Central memory CD8-positive, alpha-beta T cell (primary cell): ENCODE measurements at places on chromosomes 3 and 15.

DNA sequence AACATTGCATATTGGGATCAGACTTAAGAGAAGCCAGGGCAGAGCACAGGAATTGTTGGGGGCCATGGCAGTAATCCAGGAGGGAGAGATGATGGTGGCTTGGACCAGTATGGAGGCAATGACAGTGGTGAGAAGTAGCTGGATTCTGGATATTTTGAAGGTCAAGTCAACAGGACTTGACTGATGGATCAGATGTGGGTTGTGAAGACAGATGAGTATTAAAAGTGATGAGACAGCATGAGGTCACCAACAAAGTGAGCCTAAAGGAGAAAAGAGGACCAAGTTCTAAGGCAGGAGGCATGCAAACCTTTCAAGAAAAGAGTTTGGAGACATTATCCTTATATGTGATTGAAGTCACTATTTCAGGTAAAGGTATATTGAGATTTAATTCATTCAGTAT is 56.6 kb upstream of the TIPARP start:
- no peaks in the 10 kb centered on the region for H3K36me3 ChIP-seq
- no peak overlapping the region for H3K27ac ChIP-seq
- no peak for DNase-seq

GRCh38 chr3:14234251-14235002 is 55.8 kb downstream of the LSM3 start:
- no peak overlapping the region for H3K4me3 ChIP-seq
- no peak overlapping the region for H3K27ac ChIP-seq
- peaks cover 58% of the 10 kb centered on the region for H3K27me3 ChIP-seq
- no peaks in the 10 kb centered on the region for H3K4me1 ChIP-seq

DNA sequence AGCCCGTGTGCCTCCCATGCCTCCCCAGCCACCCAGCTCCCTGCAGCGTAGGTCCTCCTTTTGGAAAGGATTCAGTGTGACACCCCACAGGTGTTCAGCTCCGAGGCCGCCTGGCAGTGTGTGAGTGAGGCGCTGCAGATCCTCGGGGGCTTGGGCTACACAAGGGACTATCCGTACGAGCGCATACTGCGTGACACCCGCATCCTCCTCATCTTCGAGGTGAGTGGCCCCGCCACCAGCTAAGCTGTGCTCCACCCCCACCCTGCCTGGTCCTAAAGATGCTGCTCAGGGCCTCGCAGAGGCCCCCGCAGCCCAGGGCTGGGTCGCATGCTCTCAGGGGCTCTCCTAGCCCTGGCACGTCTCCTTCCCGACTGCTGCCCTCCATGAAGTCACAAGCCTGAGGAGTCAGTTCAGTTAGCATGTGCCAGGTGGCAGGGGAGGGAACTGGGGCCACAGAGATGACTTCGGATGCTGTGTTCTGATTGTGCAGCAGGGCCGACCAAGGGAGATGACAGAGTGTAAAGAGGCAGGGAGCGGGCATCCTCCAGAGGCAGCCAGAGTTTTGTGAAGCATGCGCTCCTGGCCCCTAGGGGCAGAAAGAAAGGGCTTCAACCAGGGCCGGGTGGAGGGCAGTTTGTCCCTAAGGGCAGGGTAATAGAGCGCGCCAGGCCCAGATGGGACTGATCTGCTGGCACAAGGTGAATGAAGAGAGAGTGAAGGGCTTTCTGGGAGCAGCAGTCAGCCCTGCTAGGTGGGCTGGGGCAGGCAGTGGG is 26.8 kb downstream of the ACAD9 start:
- no peaks in the 10 kb centered on the region for H3K4me1 ChIP-seq
- no peak overlapping the region for H3K4me3 ChIP-seq
- H3K27ac ChIP-seq, result peak overlapping the region; percentile 30
- peaks cover 35% of the 10 kb centered on the region for H3K36me3 ChIP-seq
- no peaks in the 10 kb centered on the region for H3K27me3 ChIP-seq

DNA sequence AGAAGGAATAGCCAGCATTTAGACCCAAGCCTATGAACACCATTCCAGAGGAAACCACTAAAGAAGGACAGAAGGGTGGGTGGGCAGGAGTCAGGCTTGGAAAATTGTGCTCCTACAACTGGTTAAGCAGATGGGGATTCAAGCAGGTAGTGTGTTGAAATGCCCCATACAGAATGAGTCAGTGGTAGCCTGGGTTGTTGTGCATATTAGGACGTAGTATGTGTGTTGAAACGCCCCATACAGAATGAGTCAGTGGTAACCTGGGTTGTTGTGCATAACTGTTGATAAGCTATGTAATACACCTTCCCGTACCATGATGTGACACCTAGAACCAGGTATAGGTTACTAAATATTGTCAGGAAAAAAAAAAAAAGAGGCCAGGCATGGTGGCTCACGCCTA is 34.0 kb downstream of the MINDY4B start:
- DNase-seq, result no peak
- H3K27me3 ChIP-seq, result peaks cover 18% of the 10 kb centered on the region
- no peak overlapping the region for H3K4me3 ChIP-seq
- no peak overlapping the region for H3K27ac ChIP-seq

- peaks cover 27% of the 10 kb centered on the region for H3K4me1 ChIP-seq
- peak within 1 kb of the TSS; percentile 99 for H3K27ac ChIP-seq
- DNase-seq, result peak; percentile 19
- H3K4me3 ChIP-seq, result peak within 1 kb of the TSS; percentile 86
These were observed at the start of the genes CCR5AS and CCRL2 for GRCh38 chr3:46406788-46407611. Gene CCR5AS, minus strand, starts transcription at chr3:46407066. Gene CCRL2, plus strand, starts transcription at chr3:46407259. Its CDS starts 821 bp downstream, at chr3:46408080.

DNA sequence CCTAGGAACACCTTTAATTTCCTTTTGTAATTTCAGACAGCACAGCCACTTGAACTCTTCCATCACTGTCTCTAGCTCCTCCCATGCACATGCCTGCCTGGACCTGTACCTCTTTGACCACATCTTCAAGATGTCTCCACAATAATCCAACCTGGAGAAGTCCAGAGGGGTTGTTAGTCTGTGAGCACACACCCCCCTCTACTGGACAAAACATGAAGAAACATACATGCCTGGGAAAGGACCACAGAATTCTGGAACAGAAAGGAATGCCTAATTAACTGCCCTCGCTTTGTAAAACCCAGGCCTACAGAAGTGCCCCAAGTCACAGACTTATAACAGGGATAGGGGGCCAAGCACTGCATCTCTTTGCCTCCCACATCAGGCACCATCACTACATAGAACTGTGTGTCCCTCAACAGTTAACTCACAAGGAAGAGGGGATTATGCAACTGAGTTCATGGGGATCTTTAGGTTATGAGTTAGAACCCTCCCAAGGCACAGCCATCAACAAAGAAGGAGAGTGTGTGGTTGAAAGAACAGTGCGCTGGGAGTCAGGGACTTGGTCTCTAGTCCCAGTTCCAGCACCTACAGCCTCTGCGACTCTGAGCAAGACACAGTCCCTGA is 61.7 kb downstream of the FMN1 start:
- H3K4me1 ChIP-seq, result peaks cover 5% of the 10 kb centered on the region
- H3K36me3 ChIP-seq, result no peaks in the 10 kb centered on the region

- DNase-seq, result no peak
- no peak overlapping the region for H3K27ac ChIP-seq
- H3K36me3 ChIP-seq, result no peaks in the 10 kb centered on the region
- H3K4me3 ChIP-seq, result no peak overlapping the region
- H3K4me1 ChIP-seq, result no peaks in the 10 kb centered on the region
- H3K27me3 ChIP-seq, result no peaks in the 10 kb centered on the region
These were observed 162.5 kb downstream of the CADPS start for GRCh38 chr3:62712746-62713145.

- H3K27ac ChIP-seq, result no peak overlapping the region
- no peaks in the 10 kb centered on the region for H3K4me1 ChIP-seq
- DNase-seq, result no peak
- peaks cover 33% of the 10 kb centered on the region for H3K36me3 ChIP-seq
These were observed 12.3 kb downstream of the POGLUT1 start for GRCh38 chr3:119481079-119481478.

DNA sequence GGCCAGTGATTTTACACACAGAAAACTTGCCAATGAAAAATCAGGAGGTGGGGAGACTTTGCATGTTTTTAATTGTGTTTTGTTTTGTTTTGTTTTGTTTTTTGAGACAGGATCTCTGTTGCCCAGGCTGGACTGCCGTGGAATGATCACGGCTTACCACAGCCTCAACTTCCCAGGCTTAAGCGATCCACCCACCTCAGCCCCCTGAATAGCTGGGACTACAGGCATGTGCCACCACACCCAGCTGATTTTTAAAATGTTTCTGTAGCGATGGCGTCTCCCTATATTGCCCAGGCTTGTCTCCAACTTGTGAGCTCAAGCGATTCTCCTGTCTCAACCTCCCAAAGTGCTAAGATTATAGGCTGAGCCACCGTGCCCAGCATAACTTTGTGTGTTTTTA is 46.0 kb downstream of the MEIS2 start:
- no peak for DNase-seq
- no peak overlapping the region for H3K27ac ChIP-seq
- no peak overlapping the region for H3K4me3 ChIP-seq
- no peaks in the 10 kb centered on the region for H3K4me1 ChIP-seq
- no peaks in the 10 kb centered on the region for H3K36me3 ChIP-seq

DNA sequence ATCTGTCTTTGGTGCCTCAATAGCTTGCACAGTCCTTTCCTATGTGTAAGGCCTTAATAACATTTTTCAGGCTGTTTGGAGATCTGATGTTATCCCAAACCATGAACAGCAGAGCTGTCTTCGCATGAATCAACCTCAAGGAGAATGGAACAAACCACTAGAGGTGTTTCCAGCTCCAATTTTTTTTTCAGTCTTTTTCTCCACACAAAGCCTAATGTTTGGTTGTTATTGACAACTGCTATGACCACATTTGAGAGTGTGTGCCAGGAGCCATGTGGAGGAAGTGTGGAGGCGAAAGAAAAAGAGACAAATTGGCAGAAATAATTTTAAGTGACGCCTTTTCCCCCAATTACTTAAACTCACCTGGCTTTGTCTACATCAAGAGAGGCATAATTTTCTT is 38.7 kb downstream of the RTP4 start:
- DNase-seq, result no peak
- H3K27me3 ChIP-seq, result peaks cover 68% of the 10 kb centered on the region
- H3K27ac ChIP-seq, result no peak overlapping the region

DNA sequence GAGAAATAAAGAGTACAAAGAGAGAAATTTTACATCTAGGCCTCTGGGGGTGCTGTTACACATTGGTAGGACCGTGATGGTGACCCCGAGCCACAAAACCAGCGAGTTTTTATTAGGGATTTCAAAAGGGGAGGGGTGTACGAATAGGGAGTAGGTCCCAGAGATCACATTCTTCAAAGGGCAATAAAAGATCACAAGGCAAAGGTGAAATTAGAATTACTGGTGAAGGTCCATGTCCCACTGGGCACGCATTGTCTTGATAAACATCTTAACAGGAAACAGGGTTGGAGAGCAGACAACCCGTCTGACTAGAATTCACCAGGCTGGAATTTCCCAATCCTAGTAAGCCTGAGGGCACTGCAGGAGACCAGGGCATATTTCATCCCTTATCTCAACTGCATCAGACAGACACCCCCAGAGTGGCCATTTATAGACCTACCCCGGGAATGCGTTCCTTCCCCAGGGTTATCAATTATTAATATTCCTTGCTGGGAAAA is 4.3 kb downstream of the IRAK2 start:
- H3K4me1 ChIP-seq, result peaks cover 7% of the 10 kb centered on the region
- H3K27ac ChIP-seq, result peak overlapping the region; percentile 71
- H3K36me3 ChIP-seq, result peaks cover 4% of the 10 kb centered on the region
- DNase-seq, result no peak
- H3K27me3 ChIP-seq, result no peaks in the 10 kb centered on the region

- no peak for DNase-seq
- H3K27me3 ChIP-seq, result peaks cover 39% of the 10 kb centered on the region
- no peak overlapping the region for H3K4me3 ChIP-seq
- no peaks in the 10 kb centered on the region for H3K4me1 ChIP-seq
- H3K36me3 ChIP-seq, result peaks cover 1% of the 10 kb centered on the region
- H3K27ac ChIP-seq, result no peak overlapping the region
These were observed 51.6 kb downstream of the CHDH start for GRCh38 chr3:53794597-53794996.

DNA sequence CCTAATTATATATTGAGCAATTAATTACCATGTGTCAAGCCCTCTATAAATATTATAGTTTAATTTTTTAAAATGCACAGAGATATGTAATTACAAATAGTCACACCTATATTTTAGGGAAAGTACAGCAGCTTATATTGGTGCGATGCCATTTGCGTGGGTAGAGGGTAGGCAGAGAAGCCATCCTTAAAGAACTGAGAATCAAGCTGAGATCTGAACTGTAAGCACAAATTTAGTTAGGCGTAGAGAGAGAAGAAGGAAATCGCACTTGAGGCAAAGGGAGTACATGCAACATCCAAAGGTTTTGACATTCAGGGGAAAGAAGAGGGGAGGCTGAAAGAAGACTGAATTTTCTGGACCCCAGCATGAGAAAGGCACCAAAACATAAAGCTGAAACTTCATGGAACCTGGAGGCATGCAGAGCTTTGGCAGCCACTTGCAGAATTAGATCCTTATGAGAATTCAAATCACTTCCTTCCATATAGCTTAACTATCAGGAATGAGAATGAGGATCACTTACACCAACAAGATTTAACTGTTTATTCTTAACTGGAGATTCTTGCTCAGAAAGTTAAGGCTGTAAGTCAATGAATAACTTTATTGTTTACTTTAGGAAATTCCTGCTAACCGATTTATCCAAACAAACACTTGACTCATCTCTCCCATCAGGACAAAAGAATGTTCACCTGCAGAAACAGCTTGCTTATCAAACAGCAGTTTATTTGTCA is 114.3 kb downstream of the TGFBR2 start:
- no peak overlapping the region for H3K4me3 ChIP-seq
- H3K4me1 ChIP-seq, result no peaks in the 10 kb centered on the region
- H3K36me3 ChIP-seq, result no peaks in the 10 kb centered on the region

- no peaks in the 10 kb centered on the region for H3K27me3 ChIP-seq
- no peak overlapping the region for H3K4me3 ChIP-seq
- H3K36me3 ChIP-seq, result no peaks in the 10 kb centered on the region
- no peak for DNase-seq
- H3K27ac ChIP-seq, result no peak overlapping the region
These were observed 844.3 kb upstream of the SEMA6D start for GRCh38 chr15:46872981-46873330.

DNA sequence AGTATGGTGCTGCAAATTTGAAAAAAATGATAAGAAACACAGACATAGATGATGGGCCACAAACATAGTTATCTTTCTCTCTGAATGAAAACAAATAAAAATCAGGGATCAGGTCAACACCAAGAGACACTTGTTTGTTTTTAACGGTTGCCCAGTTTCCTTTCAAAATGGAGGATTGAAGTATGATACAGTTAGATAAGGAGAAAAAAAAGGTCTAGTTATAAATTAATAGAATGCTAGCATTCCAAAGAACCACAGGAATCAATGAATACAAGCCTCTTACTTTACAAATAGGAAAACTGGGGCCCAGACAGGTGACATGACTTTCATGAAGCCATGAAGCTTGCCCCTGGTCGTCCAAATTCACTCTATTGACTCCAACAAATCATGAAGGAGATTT is 305.1 kb downstream of the ZNF621 start:
- no peaks in the 10 kb centered on the region for H3K36me3 ChIP-seq
- peaks cover 44% of the 10 kb centered on the region for H3K27me3 ChIP-seq
- no peak overlapping the region for H3K27ac ChIP-seq
- H3K4me3 ChIP-seq, result no peak overlapping the region
- no peak for DNase-seq
- no peaks in the 10 kb centered on the region for H3K4me1 ChIP-seq

DNA sequence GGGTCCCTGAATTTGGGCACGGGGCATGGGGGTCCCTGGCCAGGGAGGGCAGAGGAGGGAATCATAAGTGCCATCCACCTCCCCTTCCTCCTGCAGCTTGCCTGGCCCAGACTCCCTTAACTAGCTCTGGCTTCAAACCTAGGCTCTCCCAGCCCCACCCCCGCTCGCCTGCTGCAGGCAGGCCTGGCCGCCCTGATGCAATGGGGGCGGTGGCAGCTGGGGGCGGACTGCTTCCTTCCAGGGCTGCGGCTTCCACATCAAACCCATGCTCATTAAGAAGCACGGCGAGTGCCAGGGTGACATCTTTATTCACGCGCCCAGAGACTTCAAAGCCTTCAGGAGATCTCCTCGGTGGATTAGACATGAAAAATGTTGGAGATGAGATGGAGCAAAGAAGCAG is 123.1 kb downstream of the TPRA1 start:
- no peak overlapping the region for H3K4me3 ChIP-seq
- no peaks in the 10 kb centered on the region for H3K4me1 ChIP-seq
- peaks cover 52% of the 10 kb centered on the region for H3K27me3 ChIP-seq
- DNase-seq, result no peak
